ENCODE measurements at places on chromosomes 7 and 10.

DNA sequence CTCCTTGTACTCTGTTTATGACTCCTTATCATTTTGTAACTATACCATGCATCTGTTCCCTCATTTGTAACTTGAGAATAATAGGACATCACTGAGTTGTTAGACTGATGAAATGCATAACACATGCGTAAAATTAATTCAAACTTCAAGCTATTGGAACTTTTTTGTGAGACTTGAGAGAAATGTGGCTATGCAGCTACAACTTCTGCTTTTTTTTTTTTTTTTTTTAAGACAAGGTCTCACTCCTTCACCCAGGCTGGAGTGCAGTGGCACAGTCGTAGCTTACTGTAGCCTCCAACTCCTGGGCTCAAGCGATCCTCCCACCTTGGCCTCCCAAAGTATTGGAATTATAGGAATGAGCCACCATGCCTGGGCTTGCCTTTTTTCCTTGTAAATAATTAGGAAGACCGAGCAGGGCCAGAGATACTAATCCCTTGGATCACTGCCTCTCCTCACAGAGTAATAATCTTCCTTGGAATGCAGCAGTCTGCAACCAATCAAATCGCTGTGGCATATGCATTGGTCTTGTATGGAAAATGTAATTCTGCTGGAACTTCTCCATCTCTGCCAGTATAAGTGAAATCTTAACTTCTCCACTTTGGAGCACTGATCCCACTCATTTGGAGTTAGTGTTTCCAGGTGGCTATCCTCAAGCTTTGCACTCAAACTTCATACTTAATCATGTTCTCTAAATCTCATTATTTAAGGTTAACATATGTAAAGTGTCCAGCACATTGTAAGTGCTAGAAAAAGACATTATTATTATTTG is 2.0 kb upstream of the PANK1 start:
- DNase-seq, result no peak

DNA sequence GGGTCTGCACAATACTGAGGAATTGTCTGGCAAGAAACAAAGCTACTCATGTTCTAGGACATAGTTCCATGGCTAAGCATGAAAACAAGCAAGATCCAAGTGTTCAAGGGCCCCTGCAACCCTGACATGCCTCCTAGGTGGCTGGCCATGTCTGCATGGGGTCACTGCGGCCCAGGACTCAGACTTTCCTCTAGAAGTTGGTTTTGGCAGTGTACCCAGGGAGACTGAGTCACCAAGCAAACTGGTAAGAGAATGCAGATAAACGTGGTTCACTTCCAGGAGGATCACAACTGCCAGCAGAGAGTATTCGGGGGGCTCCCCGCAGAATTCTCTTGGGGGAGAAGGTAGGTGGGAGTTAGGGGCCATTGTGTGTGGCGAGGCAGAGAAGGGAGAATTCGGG is 7.4 kb upstream of the PFKFB3 start:
- no peak for DNase-seq

DNA sequence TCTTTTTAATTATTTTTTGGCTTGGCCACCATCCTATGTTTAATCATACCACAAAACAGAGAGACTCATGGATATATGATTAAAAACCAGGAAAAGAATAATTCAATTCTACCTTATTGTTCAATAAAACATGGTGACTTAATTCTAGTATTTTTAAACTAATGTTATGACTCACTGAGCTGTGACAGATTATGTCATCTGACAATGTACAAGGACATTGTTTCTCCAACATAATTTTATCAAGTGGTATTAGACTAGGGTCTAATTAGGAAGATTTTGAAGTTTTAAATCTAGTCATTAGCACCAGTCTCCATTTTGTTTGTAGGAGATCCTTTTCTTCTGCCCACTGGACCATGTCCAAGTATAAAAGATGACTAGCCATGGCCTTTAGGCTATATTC is 199.3 kb upstream of the MDFIC start:
- DNase-seq, result no peak

GRCh38 chr10:124298891-124299290 is 119.8 kb downstream of the OAT start:
- DNase-seq, result no peak

All from activated naive CD4-positive, alpha-beta T cell (primary cell).